COR-L47 (cell line): ENCODE measurements at places on chromosomes 7 and 10.
A peak's percentile ranks its signal among the peaks of the same experiment; 100 is the strongest.

DNA sequence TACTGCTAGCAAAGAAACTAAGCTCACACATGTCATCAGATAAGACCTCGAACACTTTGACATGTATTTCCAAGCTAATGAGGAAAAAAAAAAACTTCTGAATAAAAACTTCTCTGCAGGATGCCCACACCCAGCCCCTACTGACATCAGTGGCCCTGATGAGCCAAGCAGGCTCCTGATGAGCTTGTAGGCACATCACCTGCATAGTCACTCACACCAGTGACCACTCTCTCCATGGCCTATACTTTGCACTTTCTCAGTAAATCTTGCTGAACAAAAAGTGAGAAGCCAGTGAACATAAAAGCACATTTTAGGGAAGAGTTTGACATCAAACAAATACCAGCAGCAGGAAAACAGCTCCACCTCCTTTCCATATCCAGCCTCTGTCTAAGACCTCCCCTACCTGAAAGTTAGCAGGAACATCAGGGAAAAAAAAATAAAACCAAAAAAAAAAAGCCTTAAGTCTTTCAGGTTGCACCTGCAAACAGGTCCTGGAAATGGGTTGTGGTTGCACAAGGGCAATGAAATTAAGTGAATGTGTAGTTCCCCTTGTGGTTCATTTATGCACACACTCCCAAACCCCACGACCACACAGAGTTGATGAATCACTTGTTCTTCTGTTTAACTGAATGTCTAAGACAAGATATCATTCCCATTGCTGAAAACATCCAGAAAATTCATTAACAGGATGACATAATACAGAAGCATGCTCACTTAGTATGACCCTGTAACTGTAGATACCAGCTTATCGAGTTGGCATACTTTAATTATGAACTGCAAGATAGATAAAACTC is 205.2 kb upstream of the PDE1C start:
- DNase-seq: no peak

DNA sequence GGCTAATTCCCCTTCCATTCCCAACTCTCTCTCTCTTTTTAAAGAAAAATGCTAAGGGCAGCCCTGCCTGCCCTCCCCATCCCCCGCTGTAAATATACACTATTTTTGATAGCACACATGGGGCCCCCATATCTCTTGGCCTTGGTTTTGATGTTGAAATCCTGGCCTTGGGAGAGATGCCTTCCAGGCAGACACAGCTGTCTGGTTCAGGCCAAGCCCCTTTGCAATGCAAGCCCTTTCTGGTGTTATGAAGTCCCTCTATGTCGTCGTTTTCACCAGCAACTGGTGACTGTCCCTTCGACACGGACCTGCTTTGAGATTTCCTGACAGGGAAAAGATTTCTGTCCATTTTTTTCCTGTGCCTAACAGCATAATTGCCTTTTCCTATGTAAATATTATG is 3.0 kb downstream of the ADRA2A start:
- no peak for DNase-seq

- DNase-seq: peak; percentile 63
These were observed 107.9 kb downstream of the POU6F2 start for GRCh38 chr7:39085590-39086049.

- DNase-seq: no peak
These were observed 97.8 kb upstream of the BTBD16 start for GRCh38 chr10:122173337-122173736.

DNA sequence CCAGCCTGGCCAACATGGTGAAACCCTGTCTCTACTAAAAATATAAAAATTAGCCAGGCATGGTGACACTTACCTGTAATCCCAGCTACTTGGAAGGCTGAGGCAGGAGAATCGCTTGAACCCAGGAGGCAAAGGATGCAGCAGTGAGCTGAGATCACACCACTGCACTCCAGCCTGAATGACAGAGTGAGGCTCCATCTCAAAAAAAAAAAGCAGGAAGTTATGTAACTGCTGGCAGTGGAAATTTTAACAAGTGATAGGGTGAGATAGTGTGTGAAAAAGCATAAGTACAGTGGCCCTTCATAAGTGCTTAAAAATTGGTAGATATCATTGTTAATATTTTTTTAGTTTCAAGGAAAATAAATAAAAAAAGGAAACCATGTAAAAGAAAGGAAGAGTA is 12.3 kb downstream of the AKR1C3 start:
- no peak for DNase-seq

- DNase-seq: peak; percentile 29
These were observed 198.0 kb downstream of the CAMK1D start for GRCh38 chr10:12547301-12547771.

GRCh38 chr7:70720191-70720873 is 411.6 kb upstream of the GALNT17 start:
- no peak for DNase-seq

GRCh38 chr7:92737706-92738105 is 98.7 kb downstream of the CDK6 start:
- DNase-seq: no peak

- DNase-seq: no peak
These were observed 45.5 kb downstream of the CAMK2B start for GRCh38 chr7:44279731-44280505.

DNA sequence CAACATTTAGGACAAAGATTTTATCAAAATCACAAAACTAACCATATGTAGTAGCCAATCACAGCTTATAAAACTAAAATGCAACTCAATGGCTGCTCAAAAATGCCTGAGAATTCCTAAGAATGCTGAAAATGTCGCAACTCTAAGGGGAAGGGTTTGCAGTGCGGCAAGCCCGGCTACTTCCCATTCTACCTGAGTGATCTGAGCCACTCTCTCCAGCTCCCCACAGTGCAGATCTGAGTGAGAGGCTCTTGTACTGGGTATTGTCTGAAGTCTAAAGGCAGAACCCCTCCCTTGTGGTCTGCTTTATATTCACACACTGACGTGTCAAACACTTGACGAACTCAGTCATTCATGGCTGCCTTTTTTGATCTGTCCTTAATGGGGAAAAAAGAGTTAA is 28.9 kb downstream of the RAB11FIP2 start:
- no peak for DNase-seq

DNA sequence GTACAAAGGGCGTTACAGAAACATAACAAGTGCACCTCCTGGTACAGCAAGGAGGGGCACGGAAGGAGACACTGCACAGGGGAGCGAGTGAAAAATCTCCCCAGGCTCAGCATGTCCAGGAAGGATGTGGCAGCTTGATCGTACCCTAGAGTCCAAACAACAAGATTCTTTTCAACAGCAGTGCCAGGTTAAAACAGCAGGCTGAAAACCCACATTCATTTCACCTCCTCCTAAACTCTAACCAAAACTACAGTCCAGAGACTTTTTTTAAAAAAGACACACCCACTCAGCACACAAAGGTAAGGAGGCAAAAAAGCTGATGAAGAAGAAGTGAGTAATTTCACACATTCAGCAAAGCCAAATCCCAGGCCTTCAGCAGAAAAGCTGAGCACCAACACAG is 138.8 kb downstream of the SFMBT2 start:
- DNase-seq: no peak

- DNase-seq: no peak
These were observed 71.7 kb downstream of the SH3PXD2A start for GRCh38 chr10:103783681-103784080.

DNA sequence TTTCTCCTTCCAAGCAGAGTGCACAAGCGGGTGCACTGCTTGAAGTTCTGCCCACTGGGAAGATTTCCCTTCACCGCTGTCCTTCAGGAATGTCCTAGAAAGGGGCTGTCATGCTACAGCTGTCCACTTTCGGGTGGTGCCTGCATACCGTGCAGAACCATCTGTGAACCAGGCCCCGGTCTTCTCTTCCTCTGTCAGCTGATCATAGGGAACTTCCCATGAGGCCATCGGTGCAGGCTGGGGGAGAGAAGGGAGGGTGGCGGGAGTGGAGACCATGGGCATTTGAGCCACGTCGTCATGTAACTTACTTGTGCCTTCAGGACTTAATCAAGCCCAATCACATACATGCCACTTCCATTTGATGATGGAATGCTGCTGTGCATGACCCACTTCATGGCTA is 111.6 kb downstream of the NKX6-2 start:
- no peak for DNase-seq

GRCh38 chr7:82778021-82778420 is 334.4 kb upstream of the CACNA2D1 start:
- no peak for DNase-seq

DNA sequence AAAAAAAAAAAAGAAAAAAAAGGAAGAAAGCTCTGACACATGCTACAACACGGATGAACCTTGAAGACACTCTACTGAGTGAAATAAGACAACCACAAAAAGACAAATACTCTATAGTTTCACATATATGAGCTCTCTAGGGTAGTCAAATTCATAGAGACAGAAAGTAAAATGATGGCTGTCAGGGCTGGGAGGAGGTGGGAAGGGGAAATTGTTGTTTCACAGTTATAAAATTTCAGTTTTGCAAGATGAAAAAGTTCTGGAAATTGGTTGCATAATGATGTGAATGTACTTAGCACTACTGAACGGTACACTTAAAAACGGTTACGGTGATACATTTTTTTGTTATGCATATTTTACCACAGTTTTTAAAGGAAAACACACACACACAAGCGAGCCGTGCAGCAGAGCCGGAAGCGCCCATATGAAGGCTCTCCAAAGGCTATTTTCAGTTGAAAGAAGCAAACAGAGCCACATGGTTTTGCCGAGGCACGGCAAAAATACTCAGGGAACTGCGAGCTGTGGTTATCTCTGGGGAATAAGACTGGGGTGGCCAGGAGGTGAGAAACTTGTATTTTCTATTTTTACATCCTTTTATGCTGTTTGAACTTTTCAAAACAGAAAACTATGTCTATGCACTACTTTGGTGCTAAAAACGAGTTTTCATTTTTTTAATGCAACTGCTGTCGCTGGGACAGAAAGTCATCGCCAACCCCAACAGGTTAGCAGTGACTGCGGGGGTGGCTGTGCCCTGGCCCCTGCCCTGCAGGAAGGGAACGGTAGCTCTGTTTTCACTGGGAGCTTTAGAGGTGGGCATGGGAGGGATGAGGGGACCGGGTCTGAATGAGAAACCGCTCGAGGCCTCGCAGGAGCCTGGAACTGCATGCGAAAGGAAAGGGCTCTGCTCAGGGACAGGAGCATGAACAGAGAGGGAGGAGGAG is 132.9 kb downstream of the OAT start:
- DNase-seq: no peak

- DNase-seq: peak; percentile 26
These were observed 13.1 kb downstream of the IFT22 start for GRCh38 chr7:101308245-101309085.

DNA sequence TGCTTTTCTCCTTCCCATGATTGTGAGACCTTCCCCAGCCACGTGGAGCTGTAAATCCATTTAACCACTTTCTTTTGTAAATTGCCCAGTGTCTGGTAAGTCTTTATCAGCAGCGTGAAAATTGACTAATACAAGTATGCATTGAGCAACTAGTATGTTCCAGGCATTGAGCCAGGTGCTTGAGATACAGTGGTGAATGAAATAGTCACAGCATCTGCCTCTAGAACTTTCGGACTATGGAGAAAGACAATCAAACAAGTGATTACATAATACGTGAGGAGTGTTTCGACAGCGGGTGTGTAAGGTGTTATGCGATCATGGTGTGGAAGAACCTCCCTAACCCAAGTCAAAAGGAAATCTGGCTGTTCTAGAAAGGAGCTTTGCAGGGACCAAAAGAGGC is 21.6 kb upstream of the NUP205 start:
- no peak for DNase-seq

DNA sequence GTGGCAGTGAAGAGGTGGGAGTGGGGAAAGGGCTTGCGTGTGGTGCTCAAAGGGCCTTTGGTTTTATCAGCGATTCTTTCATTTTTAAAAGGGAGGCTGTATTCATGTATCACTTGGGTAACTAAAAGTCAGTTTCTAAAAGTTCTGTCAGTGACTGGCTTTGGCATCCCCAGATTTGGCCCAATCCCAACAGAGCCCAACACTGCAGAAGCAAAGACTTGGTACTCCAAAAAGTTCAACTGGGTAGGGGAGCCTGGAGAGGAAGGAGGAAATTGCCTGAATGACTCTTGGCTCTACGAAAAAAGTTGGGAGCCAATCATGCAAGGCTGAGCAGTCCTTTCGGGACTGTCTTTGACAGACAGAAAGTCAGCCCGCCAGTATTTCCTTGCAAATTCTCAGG is 54.5 kb upstream of the COL13A1 start:
- no peak for DNase-seq

DNA sequence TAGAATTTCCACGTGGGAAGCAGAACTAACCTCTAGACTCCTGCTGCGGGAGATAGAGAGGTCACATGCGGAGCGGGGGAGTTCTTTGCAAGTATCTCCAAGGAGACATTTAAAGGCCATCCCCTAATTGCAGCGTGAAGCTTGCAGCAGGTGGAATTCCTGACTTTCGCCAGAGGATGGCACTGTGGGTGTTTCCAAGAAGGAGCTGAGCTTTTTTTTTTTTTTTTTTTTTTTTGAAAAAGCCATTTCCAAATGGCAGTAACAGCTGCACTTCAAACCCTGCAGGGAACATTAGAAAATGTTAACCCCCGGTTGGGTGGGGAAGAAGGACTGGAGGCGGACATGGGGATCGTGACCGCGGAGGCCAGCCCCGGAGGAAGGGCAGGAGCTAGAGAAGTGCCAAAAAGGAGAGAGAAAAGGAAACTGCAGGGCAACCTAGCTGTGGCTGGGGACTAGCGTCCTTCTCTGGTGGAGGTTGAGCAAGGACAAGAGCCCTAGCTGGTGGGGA is 487.7 kb downstream of the TYW1 start:
- DNase-seq: peak; percentile 81

GRCh38 chr7:42935861-42936260 is 3.7 kb downstream of the MRPL32 start:
- no peak for DNase-seq

DNA sequence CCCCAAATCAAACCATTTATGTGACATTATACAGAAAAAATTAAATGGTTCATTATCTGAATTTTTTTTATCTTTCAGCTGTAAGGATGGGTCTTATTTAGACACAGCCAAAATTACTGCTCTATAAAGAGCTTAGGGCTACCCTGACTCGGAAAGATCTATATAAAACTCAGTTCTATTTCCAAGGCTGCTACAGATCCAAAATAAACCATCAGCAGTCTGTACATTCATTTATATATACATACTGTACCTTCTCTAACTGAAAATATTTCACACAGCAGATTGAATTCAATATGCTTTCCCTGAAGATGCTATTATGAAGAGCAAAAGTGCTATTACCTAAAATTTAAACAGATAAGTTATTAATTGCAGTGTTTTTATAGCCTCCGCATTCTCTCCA is 287.7 kb upstream of the MYO3A start:
- no peak for DNase-seq

GRCh38 chr7:31384466-31384865 is 43.9 kb upstream of the NEUROD6 start:
- DNase-seq: no peak

DNA sequence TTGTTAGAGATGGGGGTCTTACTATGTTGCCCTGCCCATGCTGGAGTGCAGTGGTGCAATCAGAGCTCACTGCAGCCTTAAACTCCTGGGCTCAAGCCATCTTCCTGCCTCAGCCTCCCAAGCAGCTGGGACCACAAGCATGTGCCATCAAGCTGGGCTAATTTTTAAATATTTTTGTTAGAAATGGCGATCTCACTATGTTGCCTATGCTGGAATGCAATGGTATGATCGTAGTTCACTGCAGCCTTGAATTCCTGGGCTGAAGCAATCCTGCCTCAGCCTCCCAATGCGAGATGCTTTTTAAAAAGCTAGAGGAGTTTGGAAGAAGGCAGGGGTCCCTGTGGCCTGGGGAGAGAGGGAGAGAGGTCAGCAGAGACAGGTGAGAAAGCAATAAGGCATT is 600.1 kb upstream of the AUTS2 start:
- DNase-seq: no peak

- peak; percentile 29 for DNase-seq
These were observed 255.5 kb upstream of the C7orf33 start for GRCh38 chr7:148334959-148335577.

GRCh38 chr7:28044825-28045224 is 135.8 kb downstream of the JAZF1 start:
- DNase-seq: no peak

- DNase-seq: no peak
These were observed 37.6 kb downstream of the GET4 start for GRCh38 chr7:913736-914520.
